ENCODE measurements at places on chromosomes 12 and 14.

DNA sequence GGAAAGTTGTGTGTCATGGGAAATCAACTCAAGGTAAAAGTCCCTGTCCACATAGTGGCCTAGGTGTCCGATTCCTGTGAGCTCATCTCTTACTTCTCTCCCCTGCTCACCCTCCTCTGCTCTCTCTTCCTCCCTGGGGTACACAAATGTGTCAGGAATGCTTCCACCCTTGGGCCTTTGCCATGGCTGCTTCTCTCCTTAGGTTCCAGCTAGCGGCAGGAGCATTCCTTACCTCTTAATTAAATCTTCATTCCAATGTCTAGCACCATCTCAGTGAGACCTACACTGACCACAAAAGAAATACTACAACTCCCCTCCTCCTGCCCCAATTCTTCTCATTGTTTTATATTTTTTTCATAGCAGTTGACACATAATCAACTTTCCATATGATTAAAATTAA lies 298.6 kb downstream of the PDZRN4 start:
- no peak for DNase-seq

DNA sequence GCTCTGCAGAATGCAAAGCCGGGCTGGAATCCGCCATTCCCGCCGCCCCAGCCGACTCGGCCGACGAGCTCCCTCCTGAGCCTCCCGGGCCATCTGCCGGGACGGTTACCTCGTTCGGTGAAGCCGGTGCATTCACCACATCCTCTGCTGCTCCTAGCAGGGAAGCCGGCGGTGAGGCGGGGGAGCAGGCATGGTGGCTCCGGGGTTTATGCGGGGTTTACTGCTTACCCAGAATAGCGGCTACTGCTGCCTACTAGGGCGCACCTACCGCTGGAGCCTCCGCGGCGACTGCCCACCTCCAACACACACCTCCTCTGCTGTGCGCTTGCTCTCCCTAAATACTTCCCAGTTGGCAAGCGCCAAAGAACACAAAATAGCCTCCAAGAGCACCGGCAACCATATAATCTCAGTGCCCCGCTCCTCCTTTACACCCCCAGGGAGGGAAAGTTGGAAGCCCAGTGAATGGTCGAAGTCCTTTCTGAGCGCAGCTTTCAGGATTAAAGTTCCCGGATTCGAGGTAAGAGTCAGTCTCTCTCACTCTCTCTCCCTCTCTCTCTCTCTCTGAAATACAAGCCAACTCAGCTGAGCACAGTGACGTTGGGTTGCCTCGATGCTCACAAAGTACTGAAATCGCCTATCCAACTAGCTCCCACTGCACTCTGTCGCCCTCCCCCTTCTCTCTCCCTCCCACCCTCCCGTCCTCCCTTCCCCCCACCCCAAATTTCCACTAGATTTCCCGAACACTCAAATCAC lies at the start of gene TBX5:
TBX5 (minus strand) TSS at position 626 of the 753 bp plus-strand sequence. CDS start 2,246 bp downstream, outside the sequence.
- no peak for DNase-seq

DNA sequence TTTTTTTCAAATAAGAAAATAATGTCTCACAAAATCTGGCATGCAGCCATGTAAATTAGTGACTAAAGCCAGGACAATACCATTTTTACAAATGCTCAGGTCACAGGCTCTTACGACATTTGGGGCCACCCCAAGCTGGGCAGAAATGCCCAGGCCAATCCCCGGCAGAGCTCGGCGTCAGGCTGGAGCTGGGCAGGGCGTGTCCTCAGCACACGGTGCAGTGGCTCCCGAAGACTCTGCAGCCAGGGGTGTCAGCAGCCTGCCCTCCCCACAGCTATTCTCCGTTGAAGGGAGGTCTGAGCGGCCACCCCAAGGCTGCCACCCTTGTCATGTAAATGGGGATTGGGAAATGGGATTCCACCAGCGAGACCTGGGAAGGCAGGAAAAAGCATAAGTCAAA lies 158.6 kb downstream of the DICER1 start:
- DNase-seq, result no peak

- no peak for DNase-seq
Observed at GRCh38 chr12:58489394-58489793, 430.9 kb downstream of the LRIG3 start.

DNA sequence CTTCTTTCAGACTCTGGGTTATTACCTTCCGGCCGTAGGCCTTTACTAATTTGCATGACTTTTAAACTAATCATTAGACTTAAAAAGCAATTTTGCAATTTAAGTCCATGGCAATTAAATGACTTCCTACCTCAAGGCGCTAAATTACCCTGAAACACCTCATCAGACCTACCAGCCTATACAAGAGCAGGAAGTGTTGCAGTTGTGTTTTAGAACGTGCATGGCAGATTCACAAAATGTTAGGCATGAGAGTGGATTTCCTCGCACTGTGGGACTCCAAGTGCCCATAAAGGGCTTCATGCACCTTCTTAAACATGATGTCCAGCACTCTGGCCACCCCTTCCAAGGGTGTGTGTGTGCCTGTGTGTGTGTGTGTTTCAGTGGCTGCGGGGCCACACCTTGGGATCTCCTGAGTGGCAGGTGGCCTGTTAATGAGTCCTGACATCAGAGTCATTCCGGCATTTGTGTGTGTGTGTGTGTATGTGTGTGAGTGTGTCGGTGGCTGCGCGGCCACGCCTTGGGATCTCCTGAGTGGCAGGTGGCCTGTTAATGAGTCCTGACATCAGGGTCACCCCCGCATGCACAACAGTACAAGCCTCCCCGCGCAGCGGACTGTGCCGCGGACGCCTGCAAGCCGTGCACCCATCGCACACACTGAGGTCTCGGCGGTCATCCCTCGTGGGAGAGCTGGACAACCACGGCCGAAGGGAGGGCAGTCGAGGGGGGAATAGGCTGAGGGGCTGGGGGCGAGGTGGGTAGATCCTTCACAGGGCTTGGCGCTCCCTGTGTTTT lies 900 bp downstream of the C2CD5 start:
- peak; percentile 47 for DNase-seq

GRCh38 chr12:69459477-69459876 lies 10.7 kb upstream of the FRS2 start:
- DNase-seq, result no peak

- no peak for DNase-seq
Observed at GRCh38 chr14:106062502-106063272, 536.3 kb downstream of the TMEM121 start.

- no peak for DNase-seq
Observed at GRCh38 chr12:54660320-54660962, 12.3 kb upstream of the DCD start.

- no peak for DNase-seq
Observed at GRCh38 chr14:38710196-38710595, 392.8 kb downstream of the SEC23A start.

DNA sequence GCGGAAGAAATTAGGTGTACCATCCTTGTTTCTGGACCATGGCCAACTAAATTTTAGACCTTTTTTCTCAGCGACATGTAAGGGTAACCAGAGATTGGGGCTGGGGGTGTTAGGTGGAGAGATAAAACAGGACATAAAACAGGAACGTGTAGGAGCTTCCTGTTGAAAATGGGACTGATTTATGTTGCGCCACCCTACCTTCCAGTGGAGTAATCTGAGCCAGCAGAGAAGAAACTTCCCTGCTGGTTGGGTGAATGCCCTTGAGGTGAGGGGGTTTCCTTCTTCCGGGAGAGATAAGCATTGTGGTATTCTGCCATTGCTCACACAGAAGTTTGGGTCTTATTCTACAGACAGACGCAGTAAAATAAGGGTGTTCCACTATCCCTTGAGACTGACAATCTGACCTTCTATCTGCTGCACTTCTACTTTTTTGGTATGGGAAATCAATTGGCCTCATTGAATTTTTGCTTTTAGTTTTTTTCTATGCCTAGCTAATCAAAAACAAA lies 417.6 kb downstream of the PCNX1 start:
- DNase-seq, result peak; percentile 70

GRCh38 chr12:91178139-91178561 lies 4.5 kb downstream of the DCN start:
- peak; percentile 0 for DNase-seq

GRCh38 chr12:112401903-112402498 lies 7.4 kb downstream of the RPL6 start:
- no peak for DNase-seq

DNA sequence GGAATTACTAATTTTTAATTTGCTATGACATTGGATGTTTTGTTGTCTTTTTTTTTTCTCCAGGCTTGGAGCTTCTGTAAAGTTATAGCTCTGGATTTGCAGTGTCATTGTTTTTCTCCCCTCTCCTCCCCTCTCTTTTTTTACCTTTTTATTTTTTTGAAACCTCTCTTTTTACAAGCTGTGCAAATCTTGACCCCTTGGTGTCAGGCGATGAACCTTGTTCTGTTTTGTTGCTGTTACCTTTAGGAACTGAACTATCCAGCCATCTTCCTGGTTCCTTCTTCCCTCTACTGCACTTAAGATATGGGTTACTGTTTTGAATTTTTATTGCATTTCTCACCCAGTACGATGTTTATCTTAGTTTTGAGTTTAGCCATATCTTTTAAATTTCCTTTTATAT lies 13.7 kb downstream of the KTN1 start:
- DNase-seq, result no peak

All from central memory CD4-positive, alpha-beta T cell (primary cell).